Type B pancreatic cell (in vitro differentiated cells): ENCODE measurements at places on chromosomes 3 and 15.

GRCh38 chr3:38558864-38559263 lies 62.7 kb downstream of the EXOG start:
- no peak overlapping the region for H3K4me3 ChIP-seq

- no peaks in the 10 kb centered on the region for H3K36me3 ChIP-seq
- no peak overlapping the region for H3K27ac ChIP-seq
- no peak for DNase-seq
- peaks cover 28% of the 10 kb centered on the region for H3K4me1 ChIP-seq
Measured at GRCh38 chr3:117666325-117666724, 956.7 kb downstream of the TUSC7 start.

GRCh38 chr15:63601704-63602185 lies 4.6 kb downstream of the FBXL22 start:
- no peaks in the 10 kb centered on the region for H3K36me3 ChIP-seq
- H3K27ac ChIP-seq = peak overlapping the region; percentile 76
- DNase-seq = no peak
- H3K4me1 ChIP-seq = peaks cover 16% of the 10 kb centered on the region
- H3K27me3 ChIP-seq = no peaks in the 10 kb centered on the region
- peak overlapping the region; percentile 95 for H3K4me3 ChIP-seq

- H3K27ac ChIP-seq = no peak overlapping the region
- H3K36me3 ChIP-seq = no peaks in the 10 kb centered on the region
- H3K27me3 ChIP-seq = peaks cover 94% of the 10 kb centered on the region
- H3K4me3 ChIP-seq = peak overlapping the region; percentile 96
- peaks cover 26% of the 10 kb centered on the region for H3K4me1 ChIP-seq
- no peak for DNase-seq
Measured at GRCh38 chr3:27714692-27715453, 7.2 kb downstream of the EOMES start.

DNA sequence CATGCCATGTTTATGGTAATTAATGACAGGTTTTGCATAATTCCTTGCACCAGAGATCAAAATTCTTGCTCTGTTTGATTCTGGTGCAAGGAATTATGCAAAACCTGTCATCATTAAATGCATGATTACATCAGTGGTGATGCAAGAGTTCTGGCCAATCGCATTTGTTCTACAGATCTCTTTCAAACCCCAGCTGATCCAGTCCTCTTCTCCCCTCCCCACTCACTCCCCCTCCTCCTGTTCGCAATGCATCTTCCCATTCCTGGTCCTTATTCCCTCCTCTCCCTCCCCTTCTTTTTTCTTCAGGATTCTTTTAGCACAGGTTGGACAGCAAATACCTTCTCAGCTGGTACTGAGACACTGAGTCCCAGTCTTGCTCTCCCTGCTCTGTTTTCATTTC lies 82.1 kb downstream of the GABRB3 start:
- H3K4me1 ChIP-seq = no peaks in the 10 kb centered on the region
- H3K36me3 ChIP-seq = no peaks in the 10 kb centered on the region

GRCh38 chr3:97810779-97811390 lies 10.9 kb upstream of the CRYBG3 start:
- no peaks in the 10 kb centered on the region for H3K36me3 ChIP-seq
- H3K27me3 ChIP-seq = peaks cover 8% of the 10 kb centered on the region
- no peak for DNase-seq
- H3K4me3 ChIP-seq = no peak overlapping the region
- no peak overlapping the region for H3K27ac ChIP-seq
